Activated naive CD8-positive, alpha-beta T cell treated with anti-CD3 and anti-CD28 coated beads for 36 hours (primary cell): ENCODE measurements at places on chromosomes 3 and 15. TPM values are rescaled to one million over a fixed set of nuclear protein-coding genes. Genes with fewer than 3 reads are reported as not detected.

TLR9 gene
- total RNA-seq, result 0.85 TPM

VGLL3 gene
- not detected for total RNA-seq

SLC38A3 gene
- not detected for total RNA-seq

SETD5 gene
- total RNA-seq, result 112 TPM
